ENCODE measurements at places on chromosomes 12 and 14. TPM values are rescaled to one million over a fixed set of nuclear protein-coding genes. Genes with fewer than 3 reads are reported as not detected.

GATC gene
- polyA plus RNA-seq = 11.2 TPM

VAMP1 gene
- 4.7 TPM for polyA plus RNA-seq

DTD2 gene
- 15.4 TPM for polyA plus RNA-seq

WIF1 gene
- 28.4 TPM for polyA plus RNA-seq

KRT76 gene
- polyA plus RNA-seq = not detected

EPYC gene
- not detected for polyA plus RNA-seq

GPR137C gene
- 0.59 TPM for polyA plus RNA-seq

TBX3 gene
- 30.8 TPM for polyA plus RNA-seq

TMPRSS12 gene
- not detected for polyA plus RNA-seq

FGD6 gene
- 3.4 TPM for polyA plus RNA-seq

PAH gene
- polyA plus RNA-seq = 0.06 TPM

CD69 gene
- 3.9 TPM for polyA plus RNA-seq

Data from lung (tissue), 17 donors.